ENCODE measurements at places on chromosomes 2 and 18. TPM values are rescaled to one million over a fixed set of nuclear protein-coding genes. Genes with fewer than 3 reads are reported as not detected.
A peak's percentile ranks its signal among the peaks of the same experiment; 100 is the strongest.

DNA sequence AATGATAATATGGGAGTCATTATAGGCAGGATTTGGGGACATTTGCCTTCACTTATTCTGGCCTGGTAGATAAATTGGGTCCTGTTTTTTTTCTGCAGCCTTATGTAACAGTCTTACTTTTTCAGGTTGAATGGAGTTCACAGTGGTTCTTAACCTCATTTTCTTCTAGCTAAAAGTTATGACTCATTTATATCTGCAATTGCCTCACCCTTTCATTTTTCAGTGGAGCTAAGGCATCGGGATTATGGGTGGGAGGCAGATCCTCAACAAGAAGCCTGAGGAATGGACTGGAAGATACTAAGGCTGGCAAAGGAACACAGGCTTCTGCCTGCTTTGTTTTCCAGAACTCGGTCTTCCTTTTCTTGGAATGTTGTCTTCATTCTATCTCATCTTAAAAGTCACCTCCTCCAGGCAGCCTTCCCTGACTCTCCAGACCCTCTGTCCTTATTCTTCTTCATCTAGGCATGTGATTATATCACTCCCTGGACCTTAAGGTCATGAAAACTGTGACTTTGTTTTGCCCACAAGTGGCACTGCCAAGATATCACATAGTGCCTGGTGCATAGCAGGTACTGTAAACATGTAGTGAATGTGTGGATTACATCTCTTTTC is 41.0 kb upstream of the ACSL3 start:
- DNase-seq, result no peak

GRCh38 chr2:100077456-100077855 is 64.9 kb downstream of the AFF3 start:
- no peak for DNase-seq

DNA sequence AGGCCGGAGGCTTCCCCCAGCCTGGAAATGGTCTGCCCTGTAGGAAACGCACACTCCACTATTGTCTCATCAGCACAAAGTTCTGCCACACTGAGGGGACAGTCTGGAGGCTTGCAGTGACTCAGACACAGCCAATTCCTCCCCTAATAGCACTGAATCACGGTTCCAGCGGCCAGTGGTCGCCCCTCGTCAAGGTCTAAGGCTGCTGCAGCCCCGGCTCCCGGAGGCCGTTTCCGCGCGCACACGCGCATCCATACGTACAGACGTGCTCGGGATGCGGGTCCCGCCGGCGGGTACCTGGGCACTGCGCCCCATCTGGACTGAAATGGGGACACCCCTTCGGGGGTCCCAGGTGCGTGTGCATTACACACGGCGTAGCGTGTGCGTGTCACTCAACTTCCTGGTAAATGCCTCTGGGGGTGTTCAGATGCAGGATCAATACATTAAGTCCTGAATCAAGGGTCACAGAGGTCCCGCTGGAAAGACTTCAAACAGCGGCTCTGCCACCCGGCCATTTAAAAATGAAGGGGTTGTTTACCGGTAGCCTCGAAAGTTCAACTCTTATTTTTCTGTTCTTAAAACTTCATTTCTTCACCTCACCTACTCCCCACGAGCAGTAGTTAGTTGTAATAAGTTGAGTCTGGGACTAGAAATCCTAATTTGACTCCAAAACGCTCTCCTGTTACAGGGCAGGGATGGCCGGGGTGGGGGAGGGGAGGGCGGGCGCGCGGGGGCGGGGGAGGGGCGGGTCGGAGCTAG is 572 bp upstream of the ZNF516 start:
- DNase-seq, result no peak

DNA sequence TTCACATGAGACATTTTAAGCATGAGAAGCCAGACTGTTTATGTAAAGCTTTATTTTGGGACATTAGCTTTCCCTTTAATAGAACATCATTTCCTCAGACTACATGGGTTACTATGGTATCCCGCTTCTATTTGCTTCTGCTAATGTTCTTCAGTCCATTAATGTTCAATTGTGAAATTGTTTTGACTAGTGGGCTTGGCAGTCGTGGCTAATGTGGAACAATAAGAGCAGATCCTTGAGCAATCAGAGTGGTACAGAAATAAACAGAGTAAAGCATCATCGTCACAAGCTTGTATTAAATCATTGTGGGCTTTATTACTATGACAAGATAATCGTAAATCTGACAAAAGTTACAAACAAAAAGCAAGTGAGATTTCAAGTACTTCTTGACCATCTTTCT is 60.2 kb downstream of the PDE1A start:
- DNase-seq, result no peak

DNA sequence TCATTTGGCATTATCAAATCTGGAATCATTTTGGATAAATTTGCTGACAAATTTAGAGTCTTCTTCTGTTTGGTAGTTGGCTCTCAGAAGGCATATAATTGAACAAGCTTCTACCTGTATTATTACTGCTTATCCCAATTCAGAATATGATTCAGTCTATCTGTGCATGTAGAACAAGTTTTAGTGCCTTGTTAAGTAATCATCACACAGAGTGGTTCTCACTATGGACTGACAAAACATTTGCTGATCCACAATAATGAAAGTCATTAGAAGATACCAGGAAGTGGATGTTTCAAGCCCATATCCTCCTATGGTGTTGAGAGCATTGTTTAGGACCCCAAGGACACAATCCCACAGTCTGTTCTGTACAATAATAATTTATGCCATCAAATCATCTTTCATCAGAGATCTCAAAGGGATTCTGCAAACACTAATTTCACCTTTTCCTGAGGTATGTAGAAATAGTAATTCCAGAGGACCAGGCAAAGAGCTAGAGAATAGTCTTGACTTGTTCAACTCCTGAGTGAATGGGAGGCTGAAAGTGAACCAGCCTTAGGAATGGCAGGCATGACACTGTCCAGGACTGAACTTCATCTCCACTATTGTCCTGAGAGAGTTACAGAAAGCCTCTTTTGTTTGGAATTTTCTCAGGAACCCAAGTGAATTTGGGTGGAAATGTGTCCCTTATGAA is 29.6 kb upstream of the DSC1 start:
- DNase-seq, result no peak

GRCh38 chr2:98737848-98738247 is 6.9 kb upstream of the MGAT4A start:
- no peak for DNase-seq

GRCh38 chr2:218963601-218964000 is 4.1 kb downstream of the CDK5R2 start:
- DNase-seq, result no peak

- no peak for DNase-seq
Observed at GRCh38 chr2:151774506-151774905, 40.2 kb upstream of the NEB start.

GRCh38 chr2:142834021-142834420 is 43.4 kb upstream of the KYNU start:
- DNase-seq, result no peak

DNA sequence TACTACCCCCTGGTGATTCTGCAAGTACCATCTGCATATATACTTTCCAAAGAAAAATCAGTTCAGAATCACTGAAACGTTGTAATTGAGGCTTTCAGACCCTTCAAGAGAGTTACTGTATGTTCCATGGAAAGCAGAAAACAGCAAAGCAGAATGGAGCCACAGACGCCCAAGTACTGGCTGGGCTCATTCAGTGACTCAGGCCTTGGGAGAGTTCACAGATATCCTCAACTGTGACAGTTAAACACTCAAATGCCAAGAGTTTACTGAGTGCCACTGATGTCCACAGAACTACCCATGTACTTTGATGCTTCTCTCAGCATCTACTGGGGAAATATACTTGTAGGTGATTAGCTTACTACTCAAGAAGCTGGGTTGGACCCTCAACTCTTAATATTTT is 303.4 kb downstream of the TCF4 start:
- no peak for DNase-seq

DNA sequence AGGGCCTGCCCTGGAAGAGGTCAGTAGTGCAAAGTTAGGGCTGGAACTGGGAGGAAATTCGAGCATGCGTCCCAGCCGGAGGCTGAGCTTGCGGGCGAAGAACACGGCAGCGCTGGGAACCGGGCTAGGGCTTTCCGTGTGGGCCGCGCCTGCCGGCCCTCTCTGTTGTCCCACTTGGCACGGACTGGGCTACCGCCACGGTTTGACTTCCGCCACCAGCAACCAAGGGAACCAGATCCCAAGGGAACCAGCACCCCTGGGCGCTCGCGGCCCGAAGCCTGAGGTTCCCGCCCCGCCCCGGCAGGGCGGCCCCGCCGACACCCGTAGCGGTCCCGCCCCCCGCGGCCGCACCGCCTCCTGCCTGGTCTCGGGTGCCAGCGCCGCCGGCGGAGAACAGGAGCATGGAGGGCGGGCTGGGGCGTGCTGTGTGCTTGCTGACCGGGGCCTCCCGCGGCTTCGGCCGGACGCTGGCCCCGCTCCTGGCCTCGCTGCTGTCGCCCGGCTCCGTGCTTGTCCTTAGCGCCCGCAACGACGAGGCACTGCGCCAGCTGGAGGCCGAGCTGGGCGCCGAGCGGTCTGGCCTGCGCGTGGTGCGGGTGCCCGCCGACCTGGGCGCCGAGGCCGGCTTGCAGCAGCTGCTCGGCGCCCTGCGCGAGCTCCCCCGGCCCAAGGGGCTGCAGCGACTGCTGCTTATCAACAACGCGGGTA is at the start of gene SPR:
Gene SPR, plus strand, starts transcription at position 377 of the 708 bp plus-strand sequence. Its CDS starts 25 bp downstream, at position 402.
- DNase-seq, result peak; percentile 34

GRCh38 chr2:151403914-151404313 is 5.8 kb upstream of the RIF1 start:
- no peak for DNase-seq

DNA sequence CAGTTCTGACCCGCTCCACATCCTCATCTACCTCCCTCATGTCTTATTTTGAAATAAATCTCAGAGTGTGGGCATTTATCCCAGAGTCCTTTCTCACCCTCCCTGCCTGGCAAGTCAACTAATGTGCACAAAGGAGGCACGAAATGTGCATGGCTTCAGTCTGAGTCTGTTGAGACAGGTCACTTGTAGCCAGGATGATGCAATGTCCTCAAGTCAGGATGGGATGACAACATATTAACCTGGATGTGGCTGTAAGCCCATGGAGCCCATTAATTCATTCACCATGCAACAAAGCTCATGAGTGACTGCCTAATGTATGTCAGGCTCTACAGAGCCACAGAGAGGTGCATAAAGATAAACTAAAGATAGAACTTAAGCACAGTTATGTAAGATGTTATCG is 34.5 kb downstream of the KCNG3 start:
- no peak for DNase-seq

- peak; percentile 7 for DNase-seq
Observed at GRCh38 chr2:190578158-190579057, 43.9 kb upstream of the NEMP2 start.

GRCh38 chr2:183927406-183928325 is 670.7 kb upstream of the ZNF804A start:
- no peak for DNase-seq

- no peak for DNase-seq
Observed at GRCh38 chr2:20179755-20180594, 45.0 kb downstream of the SDC1 start.

- DNase-seq, result no peak
Observed at GRCh38 chr2:210718503-210718902, 162.1 kb downstream of the CPS1 start.

DNA sequence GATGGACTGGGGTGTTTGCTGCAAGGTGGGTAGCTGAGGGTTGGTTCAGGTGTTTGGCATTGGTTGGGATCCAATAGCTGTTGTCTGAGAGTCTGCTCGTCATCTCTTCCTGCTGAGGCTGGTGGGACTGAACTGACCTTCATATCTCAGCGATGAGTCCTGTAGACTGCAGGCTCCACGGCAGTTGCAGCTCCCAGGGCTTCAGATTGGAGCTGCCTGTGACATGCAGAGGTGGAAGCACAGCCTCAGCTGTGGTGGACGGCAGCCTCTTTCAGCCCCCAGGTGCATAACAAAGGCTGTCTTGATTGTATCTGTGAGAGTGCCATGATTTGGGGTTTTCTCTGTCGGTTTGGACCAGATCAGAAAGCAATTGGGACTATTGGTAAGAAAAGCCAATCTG is 3.9 kb upstream of the IL1R2 start:
- DNase-seq, result no peak

DNA sequence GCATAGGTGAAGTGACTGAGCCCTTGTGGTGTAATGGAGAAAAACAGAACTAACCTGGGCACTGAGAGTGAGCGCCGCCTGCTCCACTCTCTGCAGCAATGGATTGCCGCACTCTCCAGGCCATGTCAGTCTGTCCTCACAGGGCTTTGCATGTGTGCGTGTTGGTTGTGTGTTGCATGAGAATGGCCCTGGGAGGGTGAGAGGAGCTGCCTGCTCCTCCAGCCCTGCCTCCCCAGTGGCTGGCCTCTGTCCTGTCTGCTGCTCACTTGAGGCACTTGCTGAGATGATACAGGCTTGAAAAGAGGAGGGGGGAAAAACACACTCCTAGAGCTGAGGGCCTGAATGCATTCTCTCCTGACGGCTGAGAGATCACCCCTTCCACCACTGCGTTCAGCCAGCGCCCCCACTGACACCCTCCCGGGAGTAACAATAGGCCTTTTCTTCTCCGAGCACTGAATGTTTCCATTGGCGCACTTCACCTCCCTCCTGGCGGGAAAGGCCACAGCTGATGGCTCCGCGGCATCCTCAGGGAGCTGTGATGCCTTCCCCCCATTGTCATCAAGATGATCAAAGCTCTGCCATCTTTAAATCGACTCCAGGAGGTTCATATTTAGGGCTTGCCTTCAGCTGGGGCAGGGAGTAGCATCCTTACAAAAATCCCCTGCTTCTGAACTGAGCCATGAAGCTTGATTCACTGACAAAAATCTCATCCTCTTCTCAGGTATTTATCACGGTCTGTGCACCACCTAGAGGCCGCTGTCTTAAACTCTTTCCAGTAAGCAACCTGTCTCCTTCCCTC is 49.9 kb upstream of the DAPL1 start:
- DNase-seq, result no peak

GRCh38 chr18:48333563-48333962 is 75.6 kb downstream of the ZBTB7C start:
- no peak for DNase-seq

DNA sequence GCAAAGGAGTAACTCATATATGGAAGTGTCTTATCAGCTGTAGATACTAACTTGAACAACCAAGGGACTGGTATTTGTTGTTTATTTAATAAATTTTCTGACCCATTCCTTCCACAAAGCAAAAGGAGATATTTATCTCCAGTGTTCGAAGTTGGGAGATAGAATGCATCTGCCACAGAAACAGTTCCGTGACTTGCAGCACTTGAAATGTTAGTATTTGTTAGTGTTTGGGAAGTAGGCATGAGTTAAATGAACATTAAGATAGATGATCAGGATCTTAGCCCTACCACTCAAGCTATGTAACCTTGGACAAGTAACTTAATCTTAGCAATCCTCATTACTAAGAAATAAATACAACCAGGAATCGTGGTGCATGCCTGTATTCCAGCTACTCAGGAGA is 12.1 kb upstream of the SULT1C4 start:
- DNase-seq, result no peak

- no peak for DNase-seq
Observed at GRCh38 chr2:187964746-187965145, 326.9 kb upstream of the GULP1 start.

The GREB1 gene
- 0.32 TPM for total RNA-seq

The CDKL4 gene
- total RNA-seq, result not detected

The TMEM37 gene
- 0.27 TPM for total RNA-seq

The EGR4 gene
- 1.1 TPM for total RNA-seq

The GPR75 gene
- total RNA-seq, result 2.4 TPM
